ENCODE measurements at places on chromosomes 5 and 9.

DNA sequence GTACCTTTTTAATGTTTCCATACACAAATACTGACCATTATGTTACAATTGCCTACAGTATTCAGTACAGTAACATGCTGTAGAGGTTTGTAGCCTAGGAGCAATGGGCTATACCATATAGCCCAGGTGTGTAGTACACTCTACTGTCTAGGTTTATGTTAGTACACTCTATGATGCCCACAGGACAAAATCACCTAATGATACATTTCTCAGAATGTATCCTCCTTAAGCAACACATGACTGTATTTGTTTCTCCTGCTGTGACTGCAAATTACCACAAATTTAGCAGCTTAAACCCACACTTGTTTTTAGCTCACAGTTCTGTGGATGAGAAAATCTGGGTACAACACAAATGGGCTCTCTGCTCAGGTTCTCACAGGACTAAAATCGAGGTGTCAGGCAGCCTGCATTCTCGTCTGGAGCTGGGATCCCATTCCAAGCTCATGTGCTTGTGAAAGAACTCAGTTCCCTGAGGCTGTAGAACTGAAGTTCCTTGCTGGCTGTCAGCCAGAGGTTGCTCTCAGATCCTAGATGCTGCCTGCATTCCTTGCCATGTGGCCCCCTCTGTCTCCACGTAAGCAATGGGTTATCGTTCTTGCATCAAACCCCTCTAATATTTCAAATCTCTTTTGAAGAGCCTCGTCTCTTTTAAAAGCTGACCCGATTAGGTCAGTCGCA, 38.6 kb upstream of the PIK3R1 start:
- DNase-seq, result no peak

GRCh38 chr5:32753051-32753450, 41.9 kb downstream of the NPR3 start:
- DNase-seq, result no peak

GRCh38 chr5:60196385-60197113, 303.0 kb upstream of the PDE4D start:
- no peak for DNase-seq

GRCh38 chr9:115411516-115411915, 293.6 kb upstream of the TNC start:
- no peak for DNase-seq

- no peak for DNase-seq
Observed at GRCh38 chr5:18744441-18744840, 1110.2 kb downstream of the TAF11L14 start.

DNA sequence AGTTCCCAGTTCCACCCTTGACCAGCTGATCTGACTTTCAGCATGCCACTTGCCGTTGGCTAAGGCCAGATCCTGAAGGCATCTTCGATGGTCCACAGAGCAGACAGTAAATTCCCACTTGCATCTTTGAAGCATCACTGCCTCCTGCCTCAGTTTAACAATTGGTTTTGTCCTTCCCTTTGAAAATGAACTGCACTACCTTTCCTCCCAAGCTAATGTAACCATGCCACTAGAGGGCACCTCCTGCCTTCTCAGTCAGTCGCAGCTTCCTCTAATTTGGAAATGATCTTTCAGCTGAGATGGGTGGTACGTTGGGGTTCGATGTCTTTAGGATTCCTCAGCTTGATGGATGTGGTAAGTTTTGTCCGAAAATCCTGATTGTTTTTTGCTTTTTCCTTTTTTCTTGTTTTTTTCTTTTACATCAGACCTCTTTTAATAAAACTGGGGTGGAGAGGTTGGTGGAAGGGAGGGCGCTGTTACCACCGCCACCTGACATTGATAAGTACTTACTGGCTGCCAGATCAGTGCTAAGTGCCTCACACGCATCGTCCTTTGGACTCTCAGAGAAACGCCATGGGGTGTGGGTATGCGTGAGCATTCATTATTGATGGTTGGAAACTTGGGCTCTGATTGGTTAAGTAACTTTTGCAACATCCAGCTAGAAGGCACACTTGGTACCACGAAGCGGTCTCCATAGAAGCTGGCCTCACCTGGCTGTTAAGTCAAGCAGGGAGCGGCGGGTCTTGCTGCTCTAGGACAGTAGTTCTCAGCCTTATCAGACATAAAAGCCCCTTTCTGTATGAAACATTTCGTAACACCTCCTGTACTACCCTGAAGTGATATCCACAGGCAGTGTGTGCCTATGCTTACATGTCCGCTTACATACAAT, 16.9 kb downstream of the PTTG1 start:
- peak; percentile 29 for DNase-seq

GRCh38 chr5:135313946-135314345, 85.1 kb downstream of the MACROH2A1 start:
- DNase-seq, result no peak

DNA sequence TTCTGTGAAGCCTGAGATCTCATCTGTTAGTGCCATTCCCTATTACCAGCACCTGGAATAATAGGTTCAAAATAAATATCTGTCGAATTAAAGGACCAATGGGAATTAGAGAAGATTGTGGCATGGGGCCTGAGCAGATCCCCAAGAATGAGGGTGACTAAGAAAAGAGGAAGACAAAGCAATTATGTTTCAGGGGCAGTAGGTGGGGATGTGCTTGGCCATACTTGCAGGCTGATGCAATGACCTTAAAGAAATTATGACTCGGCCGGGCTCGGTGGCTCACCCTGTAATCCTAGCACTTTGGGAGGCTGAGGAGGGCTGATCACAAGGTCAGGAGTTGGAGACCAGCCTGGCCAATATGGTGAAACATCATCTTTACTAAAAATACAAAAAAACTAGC, 562.8 kb downstream of the PTPRD start:
- DNase-seq, result no peak

DNA sequence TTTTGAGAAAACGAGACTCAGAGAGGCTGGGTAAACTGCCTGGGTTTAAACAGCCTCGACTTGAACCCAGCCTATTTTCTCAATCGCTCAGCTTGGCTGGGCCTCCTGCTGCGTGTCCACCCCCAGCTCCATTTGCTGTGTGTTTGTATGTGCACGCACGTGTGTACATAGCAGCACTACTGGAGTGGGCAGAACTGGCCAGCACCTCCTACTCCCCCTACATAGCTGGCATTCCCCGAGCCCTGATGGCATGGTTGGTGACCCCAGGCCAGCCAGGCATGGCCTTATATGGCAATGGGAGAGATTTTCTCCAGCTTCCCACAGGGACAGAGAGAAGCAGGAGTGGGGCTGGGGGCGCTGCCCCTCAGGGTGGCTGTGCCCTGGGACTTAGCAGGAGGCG, 4.1 kb downstream of the AIF1L start:
- DNase-seq, result no peak

DNA sequence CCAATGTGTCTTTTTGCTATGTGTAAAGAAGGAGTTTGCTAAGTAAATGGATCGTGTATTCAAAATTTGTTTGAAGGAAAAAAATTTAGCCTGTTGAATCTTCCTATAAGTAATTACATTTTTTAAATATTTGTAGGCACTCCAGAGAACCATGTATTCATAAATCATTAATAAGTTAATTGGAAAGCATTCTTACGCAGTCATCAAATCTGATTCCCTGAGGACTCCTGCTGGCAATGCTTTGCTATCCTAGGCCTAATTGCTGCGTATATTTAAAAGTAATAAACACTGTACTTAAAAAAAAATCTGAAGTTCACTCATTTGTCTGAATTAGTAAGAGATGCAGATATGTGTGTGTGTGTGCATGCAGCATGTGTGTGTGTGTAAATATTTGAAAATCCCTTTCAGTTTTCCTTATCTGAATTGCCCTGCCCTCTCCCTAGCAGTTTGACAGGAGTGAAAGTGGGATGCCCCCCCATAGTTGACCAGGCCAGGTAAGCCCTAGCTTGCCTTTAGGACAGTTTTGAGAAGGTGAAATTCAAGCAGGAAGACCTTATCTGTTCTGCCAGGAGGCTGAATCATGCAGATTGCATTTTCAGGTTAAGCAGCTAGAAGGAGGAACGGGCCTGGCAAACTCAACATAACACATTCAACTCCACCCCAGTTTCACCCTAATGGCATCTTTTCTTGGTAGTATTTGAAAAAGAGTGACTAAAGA, 81.2 kb upstream of the DNAH5 start:
- DNase-seq, result no peak

GRCh38 chr9:37700131-37700530, 49.4 kb downstream of the FRMPD1 start:
- DNase-seq, result no peak

- DNase-seq, result no peak
Observed at GRCh38 chr5:3393122-3393919, 202.3 kb upstream of the IRX1 start.

- no peak for DNase-seq
Observed at GRCh38 chr9:33877727-33878489, 60.9 kb downstream of the UBE2R2 start.

DNA sequence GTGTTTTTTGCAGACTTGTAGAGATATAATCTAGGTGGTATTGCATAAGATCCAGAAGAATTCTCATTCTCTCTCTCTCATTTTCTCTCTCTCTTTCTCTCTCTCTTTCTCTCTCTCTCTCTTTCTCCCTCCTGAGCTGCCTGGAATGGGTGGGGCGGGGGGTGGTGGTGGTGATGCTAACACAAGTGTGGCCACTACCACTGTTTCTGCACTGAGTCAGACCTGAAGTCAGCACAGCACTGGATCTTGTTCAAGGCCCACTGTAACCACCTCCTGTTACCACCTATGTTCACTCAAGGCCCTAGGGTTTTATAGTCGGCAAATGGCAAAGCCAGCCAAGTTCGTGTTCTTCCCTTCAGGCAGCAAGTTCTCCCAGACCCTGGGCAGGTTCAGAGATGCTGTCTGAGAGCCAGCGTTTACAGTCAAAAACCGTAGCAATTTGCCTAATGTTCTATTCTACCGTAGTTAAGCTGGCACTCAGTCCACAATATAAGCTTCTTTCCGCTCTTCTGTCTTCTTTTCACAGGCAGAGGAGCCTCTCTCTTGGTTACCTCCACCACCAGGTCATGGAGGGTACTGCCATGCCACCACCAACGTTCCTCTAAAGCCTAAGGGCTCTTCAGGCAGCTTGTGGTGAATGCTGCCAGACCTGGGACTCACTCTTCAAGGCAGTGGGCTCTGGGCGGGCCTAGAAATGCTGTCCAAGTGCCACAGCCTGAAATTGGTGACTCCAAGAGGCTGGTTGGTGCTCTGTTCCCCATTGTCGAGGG, 235.7 kb upstream of the PRR16 start:
- DNase-seq, result no peak

DNA sequence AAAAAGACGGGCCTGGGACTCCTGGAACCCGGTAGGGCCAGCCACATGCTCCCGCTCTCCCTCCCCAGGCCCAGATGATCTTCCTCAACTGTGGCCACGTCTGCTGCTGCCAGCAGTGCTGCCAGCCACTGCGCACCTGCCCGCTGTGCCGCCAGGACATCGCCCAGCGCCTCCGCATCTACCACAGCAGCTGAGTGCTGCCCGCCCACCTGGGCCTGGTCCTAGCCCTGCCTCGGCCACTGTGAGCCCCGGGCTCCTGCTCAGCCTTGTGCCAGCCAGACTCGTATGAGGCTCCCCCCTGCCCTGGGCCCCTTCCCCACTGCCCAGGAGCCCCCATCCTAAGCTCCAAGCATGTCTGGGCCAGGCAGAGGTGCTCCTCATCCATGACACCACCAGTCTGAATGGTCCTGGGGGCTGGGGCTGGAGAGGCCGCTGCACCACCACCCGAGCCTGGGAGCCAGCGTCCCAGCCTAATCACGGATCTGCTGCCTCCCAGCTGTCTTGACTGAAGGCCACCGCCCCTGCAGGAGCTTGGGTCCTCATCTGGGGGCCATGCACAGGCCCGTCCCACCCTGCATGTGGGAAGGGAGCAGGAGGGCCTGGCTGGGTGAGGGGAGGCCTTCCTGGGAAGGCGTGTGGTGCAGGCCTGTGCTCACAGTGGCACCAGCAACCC, 51.5 kb downstream of the LRSAM1 start:
- no peak for DNase-seq

GRCh38 chr5:25027061-25027460, 382.3 kb upstream of the CDH10 start:
- no peak for DNase-seq

DNA sequence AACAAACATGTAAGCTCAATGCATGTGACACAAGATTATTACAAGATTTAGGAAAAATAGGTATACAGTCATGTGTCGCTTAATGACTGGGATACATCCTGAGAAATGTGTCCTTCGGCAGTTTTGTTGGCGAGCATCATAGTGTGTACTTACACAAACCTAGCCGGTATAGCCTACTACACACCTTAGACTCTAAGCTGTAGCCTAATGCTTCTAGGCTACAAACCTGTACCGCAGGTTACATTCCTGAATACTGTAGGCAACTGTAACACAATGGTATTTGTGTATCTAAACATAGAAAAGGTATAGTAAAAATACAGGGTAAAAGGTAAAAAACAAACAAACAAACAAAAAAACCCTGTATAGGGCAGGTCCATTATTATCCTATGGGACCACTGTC, 27.7 kb downstream of the MSX2 start:
- DNase-seq, result no peak

DNA sequence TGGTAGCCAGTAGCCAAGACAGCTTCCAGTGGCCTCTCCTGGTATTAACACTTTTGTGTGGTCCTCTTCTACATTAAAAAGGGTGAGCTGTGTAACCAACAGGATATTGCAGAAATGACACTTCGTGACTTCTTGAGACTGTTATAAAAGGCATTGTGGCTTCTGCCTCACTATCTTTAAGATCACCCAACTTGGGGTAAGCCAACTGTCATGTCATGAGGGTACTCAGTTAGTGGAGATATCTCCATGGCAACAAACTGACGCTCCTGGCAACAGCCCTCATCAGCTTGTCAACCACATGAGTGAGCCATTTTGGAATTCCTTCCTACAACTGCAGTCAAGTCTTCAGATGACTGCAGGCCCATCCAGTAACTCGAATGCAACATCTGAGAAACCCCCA, 121.7 kb downstream of the DEPDC1B start:
- no peak for DNase-seq

DNA sequence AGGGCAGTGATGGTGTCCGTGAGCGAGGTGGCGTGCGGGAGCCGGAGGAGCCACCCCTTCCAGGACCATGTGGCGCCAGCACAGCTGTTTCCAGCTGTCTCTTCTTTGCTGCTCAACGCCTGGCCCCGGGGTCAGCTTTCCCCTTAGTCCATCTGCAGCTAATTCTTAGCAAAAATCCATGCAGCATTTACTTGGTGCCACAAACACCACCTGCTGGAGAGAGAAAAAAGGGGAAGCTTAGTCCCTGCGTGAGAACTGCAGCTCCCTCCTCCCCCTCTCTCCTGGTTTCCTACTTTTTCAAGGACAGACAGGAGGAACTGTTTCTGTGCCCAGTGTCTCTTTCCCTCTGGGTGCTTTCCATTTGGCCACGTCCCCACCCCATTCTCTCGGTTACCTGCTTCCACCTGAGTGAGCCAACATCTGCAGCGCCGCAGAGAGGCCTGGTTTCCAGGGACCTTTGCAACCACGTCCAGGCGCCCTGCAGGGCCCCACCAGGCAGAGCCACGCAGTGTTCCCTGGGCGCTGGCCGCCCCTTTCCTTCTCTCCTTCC, 3.4 kb downstream of the SLC6A19 start:
- DNase-seq, result no peak

DNA sequence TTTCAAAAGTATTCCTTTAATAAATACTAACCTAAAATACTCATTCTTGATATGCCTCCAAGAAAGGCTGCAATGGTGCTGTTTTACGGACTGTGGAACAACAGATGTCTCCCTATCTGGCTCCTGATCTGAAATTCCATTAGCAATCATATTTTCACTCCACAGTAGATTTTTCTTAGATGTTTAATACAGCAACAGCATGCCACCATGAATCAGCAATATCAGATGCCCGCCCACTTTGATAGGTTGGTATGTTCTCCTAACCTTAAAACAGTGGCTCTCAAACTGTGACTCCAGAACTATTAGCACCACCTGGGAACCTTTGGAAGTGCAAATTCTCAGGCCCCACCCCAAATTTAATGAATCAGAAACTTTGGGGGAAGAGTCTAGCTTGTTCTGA, 110.2 kb downstream of the MLLT3 start:
- DNase-seq, result no peak

Data from nucleus accumbens (tissue), 56 donors.